ENCODE measurements at places on chromosomes 7 and 10. TPM values are rescaled to one million over a fixed set of nuclear protein-coding genes. Genes with fewer than 3 reads are reported as not detected.
A peak's percentile ranks its signal among the peaks of the same experiment; 100 is the strongest.

POMZP3 gene
- total RNA-seq: 15.1 TPM

TMEM139 gene
- 1.5 TPM for total RNA-seq

NOD1 gene
- total RNA-seq: 6.3 TPM

PDE1C gene
- 0.55 TPM for total RNA-seq

ITGA8 gene
- total RNA-seq: not detected

PILRA gene
- total RNA-seq: 3.0 TPM

UTF1 gene
- 140 TPM for total RNA-seq

CNPY1 gene
- total RNA-seq: not detected

ATP6V1F gene
- total RNA-seq: 117 TPM

TMEM229A gene
- total RNA-seq: 0.27 TPM

PNLIPRP2 gene
- 0.28 TPM for total RNA-seq

SND1 gene
- 240 TPM for total RNA-seq

NEUROD6 gene
- not detected for total RNA-seq

DNA sequence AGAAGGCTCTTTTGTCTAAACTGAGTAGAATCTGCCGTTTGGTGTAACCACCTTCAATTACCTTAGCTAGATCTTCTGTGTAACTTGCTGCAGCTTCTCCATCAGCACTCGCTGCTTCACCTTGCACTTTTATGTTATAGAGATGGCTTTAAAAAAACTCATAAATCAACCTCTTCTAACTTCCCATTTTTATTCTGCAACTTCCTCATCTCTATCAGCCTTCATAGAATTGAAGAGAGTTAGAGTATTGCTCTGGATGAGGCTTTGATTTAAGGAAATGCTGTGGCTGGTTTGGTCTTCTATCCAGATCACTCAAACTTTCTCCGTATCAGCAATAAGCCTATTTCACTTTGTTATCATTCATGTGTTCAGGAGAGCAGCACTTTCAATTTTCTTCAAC is 1131.9 kb upstream of the CELF2 start:
- DNase-seq: no peak

- no peak for DNase-seq
Measured at GRCh38 chr7:7114575-7115291, 67.6 kb upstream of the C1GALT1 start.

GRCh38 chr7:18889436-18889835 is 228.0 kb downstream of the TWIST1 start:
- no peak for DNase-seq

GRCh38 chr10:100742076-100742771 is 3.2 kb upstream of the PAX2 start:
- DNase-seq: no peak

GRCh38 chr7:66409493-66409892 is 204.4 kb downstream of the TPST1 start:
- DNase-seq: no peak

DNA sequence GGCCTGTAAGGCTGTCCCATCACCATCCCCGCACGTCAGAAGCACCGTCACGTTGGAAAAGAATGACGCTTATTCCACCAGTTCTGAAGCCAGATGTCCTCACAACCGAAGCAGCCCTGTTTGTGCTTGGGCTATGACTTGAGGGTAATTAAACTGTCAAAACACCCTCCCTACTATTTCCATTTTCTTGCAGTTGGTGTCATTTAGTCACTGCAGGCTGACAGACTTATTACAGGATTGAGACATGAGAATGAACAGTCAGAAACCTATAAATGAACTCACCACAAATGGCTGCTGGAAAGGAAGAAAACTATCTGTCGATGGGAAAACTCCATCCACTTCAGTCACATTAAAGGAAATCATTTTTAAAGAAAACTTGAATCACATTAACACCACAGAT is 85.3 kb downstream of the VOPP1 start:
- DNase-seq: no peak

GRCh38 chr7:2358968-2359527 is 4.4 kb downstream of the EIF3B start:
- no peak for DNase-seq

GRCh38 chr10:76492026-76492425 is 1060.6 kb downstream of the LRMDA start:
- DNase-seq: no peak

- no peak for DNase-seq
Measured at GRCh38 chr10:84208023-84208422, 13.7 kb downstream of the CDHR1 start.

- no peak for DNase-seq
Measured at GRCh38 chr7:22651534-22652243, 75.3 kb upstream of the IL6 start.

GRCh38 chr10:12768156-12769100 is 233.1 kb downstream of the CCDC3 start:
- peak; percentile 50 for DNase-seq

DNA sequence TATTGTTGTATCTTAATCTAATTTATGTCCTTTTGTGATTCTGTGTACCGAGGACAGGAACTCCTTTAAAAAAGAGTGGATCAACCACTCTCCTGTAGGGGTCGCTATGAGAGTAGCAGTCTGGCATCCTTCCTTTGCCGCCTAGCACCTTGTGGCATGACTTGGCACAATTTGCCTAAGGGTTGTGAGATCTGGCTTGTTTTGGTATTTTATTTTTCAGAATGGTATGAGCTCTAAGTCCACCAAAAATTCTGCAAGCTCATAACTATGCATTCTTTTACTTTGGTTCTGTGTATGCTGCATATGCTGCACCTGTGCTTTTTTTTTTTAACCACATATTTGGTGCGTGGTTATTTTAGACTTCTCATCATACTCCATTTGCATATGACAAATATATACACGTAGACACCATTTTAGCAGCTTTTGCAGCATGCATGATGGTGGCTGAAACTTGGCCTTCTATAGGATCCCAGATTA is 112.8 kb downstream of the CDK14 start:
- DNase-seq: peak; percentile 42

GRCh38 chr7:45149606-45150005 is 8.0 kb upstream of the RAMP3 start:
- no peak for DNase-seq

DNA sequence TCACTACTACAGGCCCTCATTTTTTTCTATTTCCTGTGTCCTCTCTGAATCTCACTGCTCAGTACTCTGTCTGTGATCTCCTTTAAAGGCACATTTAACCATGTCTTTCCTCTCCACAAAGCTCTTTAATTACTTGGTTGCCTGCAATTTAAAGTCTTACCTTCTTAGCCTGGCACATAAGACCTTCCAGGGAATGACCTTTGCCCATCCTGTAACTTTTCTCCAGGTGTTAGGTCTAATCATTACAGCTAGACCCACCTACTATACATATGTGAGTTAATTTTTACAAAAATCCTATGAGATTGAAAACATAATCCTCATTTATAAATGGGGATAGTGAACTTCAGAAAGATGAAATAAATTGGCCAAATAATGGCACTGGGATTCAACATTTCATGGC is 244.1 kb upstream of the RHOBTB1 start:
- DNase-seq: no peak

DNA sequence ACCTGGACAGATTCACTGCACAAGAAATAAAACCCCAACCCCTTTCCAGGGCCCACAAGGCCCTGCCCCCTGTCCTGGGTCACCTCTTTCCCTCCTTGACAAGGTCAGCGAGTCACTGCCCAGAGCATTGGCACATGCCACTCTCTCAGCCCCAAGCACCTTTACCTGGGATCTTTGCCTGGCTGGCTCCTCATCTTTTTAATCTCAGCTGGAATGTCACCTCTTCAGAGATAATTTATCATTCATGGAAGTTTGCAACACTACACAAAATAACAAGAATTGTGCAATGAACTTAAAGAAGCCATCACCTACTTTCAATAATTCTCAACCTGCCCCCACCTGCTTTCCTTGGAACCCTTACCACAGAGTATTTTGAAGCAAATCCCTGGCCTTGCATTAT is 19.2 kb downstream of the ANTXRL start:
- DNase-seq: no peak

- no peak for DNase-seq
Measured at GRCh38 chr10:12663863-12664262, 314.5 kb downstream of the CAMK1D start.

DNA sequence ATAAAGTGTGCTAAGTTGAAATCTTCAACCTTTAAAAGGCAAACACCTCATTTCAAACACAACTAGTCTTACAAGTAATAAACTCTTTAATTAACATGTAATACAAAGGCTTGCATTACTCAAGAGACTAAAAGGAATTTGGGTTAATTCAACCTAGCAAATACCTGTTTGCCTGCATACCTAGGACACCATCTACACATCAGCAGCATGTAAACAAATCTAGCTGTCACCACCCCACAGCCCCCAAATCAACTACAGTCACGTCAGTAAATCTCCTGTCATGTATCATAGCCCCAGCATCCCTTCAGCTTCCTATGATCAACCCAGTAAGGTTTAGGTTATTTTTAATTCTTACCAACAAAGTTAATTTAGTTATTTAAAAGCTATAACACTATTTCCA is 33.5 kb downstream of the ZNF800 start:
- no peak for DNase-seq

DNA sequence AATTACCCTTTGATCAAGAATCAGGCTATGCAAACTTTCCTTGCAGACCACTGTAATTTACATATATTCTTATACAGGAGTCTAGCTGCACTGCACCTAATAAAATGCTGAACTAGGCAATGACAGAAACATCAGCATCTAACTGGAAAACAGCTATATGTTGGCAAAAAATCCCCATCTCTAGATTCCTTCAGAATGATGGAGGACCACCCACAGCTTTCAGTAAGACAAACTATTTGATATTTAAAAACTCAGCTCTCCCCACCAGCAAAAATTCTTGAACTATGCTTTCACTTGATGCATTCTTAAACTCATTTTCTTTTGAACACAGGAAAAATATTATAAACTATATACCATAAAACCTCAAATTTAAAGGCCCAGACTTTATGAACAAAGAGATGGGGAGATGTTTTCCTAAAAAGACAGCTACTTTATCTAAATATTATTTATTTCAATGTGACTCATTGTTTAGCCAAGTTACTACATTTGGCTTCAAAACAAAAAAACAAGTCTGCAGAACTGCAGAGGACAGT is 77.4 kb downstream of the SEMA3C start:
- DNase-seq: no peak

DNA sequence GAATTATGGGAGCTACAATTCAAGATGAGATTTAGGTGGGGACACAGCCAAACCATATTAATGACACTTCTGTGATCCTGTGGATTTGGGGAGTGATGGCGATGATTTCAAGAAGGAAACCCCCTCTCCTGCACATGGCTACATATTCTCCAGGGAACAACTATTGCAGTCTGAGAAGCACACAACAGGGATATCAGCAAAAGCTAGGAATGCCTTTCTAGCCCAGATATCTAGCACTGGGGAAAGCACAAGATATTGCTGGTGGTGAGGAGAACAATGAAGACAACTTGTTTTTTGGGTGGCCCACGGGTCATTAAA is 24.3 kb downstream of the EPDR1 start:
- DNase-seq: no peak

DNA sequence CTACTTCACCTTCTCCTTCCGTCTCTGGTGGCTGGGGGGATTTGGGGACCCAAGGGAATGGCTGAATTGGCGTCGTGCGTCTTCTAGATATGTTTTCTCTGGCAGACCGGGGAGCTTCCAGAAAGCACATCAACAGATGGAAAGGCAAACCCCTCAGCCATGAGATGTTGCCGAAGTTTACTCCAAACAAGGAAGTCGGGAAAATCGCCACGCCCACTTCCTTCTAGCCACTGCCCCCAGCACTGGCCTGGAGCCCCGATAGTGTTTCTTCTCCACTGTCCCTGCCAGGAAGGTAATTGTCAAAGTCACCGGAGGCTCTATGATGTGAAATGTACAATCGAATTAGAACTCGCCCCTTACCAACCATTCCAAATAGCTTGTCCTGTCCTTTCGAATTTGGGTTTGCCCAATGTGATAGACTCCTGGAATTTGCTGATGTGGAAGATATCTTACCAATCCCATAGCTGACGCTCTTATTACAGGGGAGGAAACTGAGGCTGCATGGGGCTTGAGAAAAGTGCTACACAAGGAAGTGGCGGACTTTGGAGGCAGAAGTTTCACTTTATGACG is 191.0 kb downstream of the LSM5 start:
- DNase-seq: peak; percentile 57

GRCh38 chr10:44986670-44987069 is 8.1 kb upstream of the DEPP1 start:
- DNase-seq: no peak

DNA sequence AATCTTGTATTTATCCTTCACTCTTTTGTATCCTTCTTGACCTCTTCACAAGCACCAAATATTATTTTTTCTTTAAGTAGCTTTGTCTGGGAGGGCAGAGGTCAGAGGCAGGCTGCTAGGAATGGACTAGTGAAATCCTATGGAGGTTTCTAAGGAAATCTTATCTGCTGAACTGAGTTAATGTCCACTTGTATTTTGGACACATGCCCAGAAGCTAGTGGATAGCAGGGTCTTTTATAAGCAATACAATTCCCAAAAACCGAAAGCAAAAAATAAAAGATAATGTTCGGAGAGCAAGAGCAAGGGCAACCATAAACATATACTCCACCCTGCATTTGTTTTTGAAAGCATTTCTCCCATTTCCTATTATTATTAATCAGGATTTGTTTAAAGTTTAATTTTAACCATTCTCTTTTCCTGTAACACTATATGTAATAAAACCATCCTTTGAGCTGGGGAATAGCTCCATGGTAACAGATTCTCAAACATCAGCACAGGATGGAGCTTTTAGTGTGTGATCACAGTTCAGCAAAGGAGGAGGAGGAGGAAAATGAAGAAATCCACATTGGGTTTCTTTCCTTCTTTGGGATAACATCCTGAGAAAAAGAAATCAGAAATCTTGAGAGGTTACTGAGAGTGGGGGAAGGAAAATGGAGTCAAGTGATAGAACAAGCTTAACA is 328.2 kb upstream of the LRRN3 start:
- no peak for DNase-seq

DNA sequence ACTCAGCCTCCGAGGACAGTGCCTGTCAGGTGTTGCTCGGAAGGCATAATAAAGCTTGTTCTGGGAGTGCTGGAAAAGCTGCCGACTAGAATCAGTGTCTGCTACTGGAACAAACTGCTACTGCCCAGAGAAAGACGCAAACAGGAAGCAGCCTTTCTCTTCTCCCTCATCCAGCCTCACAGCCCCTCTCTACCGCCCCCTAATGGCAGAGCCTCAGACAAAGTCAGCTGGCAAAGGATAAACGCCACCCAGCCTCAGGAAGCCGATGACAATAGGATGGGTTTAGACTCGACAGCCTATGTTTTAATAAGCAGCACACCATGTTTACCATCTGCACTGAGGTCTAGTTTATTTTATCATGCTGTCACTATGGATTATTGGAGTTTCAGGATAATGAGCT is 169.5 kb upstream of the LYZL1 start:
- peak; percentile 91 for DNase-seq

DNA sequence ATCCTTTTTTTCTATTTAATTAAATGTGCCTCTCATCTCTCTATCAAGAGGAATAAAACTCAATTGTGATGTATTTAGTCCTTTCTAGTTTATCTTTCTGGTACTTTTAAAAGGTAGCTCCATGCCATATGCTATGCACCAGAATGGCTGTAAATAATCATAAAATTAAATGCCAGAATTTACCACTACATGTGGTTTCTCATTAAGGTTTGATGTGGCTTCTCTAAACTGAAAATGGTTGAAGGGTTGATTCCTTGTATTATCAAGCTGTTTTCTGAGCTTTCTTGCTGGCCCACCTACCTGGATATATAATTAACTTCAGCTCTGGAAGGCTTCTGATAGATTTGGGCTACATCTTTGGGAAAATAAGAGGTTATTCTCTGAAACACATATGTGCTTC is 171.9 kb upstream of the RHOBTB1 start:
- DNase-seq: no peak
